ENCODE measurements at places on chromosomes 16 and 17.

DNA sequence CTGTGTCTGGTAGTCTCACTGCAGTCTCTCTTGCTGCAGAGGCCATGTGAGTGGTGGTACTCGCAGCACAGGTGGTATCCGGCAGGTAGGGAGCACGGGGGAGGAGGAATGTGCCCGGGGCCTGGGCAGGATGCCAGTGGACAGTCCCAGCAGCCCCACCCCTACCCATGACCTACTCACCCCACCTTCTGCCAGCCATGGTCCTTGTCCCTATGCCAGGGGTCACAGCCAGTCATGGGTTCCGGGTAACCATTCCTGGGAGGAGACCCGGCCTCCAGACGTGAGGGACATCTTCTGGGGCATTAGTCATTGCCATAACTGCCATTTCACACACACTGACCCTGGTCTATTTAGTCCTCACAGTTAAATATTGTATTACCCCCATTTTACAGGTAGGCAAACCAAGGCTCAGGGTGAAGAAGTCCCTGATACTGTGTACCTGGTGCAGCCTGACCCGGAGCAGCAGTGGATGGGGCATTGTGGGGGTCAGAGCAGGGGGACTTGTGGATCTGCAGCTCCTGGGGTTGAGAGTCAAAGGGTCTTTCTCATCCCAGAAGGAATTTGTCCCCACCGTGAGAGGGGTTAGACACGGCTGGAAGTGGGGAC is 58.8 kb upstream of the TAC4 start:
- no peak overlapping the region for H3K4me3 ChIP-seq
- no peaks in the 10 kb centered on the region for H3K36me3 ChIP-seq
- no peak for DNase-seq
- H3K4me1 ChIP-seq = peaks cover 10% of the 10 kb centered on the region
- no peak overlapping the region for H3K27ac ChIP-seq
- peaks cover 90% of the 10 kb centered on the region for H3K27me3 ChIP-seq

- no peak overlapping the region for H3K27ac ChIP-seq
- no peak for DNase-seq
- H3K27me3 ChIP-seq = no peaks in the 10 kb centered on the region
These were observed 6.8 kb upstream of the SULT1A1 start for GRCh38 chr16:28616636-28617035.

- H3K27me3 ChIP-seq = no peaks in the 10 kb centered on the region
- no peaks in the 10 kb centered on the region for H3K36me3 ChIP-seq
- H3K4me3 ChIP-seq = peak overlapping the region; percentile 64
- peak overlapping the region; percentile 97 for H3K27ac ChIP-seq
These were observed 16.6 kb upstream of the ERN1 start for GRCh38 chr17:64146418-64147109.

- no peak overlapping the region for H3K27ac ChIP-seq
- DNase-seq = peak; percentile 70
- peaks cover 11% of the 10 kb centered on the region for H3K27me3 ChIP-seq
- H3K36me3 ChIP-seq = no peaks in the 10 kb centered on the region
- peak overlapping the region; percentile 57 for H3K4me3 ChIP-seq
These were observed 42.1 kb upstream of the BHLHA9 start for GRCh38 chr17:1227917-1228780.

GRCh38 chr17:60857556-60858080 is 180.0 kb downstream of the BCAS3 start:
- no peaks in the 10 kb centered on the region for H3K4me1 ChIP-seq
- H3K27me3 ChIP-seq = no peaks in the 10 kb centered on the region
- DNase-seq = no peak

DNA sequence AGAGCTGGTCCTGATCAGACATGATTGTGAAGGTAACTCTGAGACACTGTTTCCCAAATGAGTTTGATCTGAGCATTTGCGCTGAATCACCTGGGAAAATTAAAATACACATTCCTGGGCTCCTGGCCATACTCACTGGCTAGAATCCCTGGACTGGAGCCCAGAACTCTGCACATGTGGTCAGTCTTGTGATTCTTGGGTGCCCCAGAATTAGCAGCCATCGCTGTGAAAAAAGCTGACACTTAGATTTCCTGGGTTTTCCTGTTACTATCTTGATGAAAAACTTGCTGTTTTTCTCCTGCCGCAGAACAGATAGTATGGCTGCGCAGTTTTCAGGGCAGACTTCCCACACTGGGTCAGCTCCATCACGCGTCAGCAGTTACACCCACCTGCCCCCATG is 24.6 kb downstream of the NECAB2 start:
- no peak overlapping the region for H3K4me3 ChIP-seq
- peak; percentile 66 for DNase-seq
- H3K27ac ChIP-seq = no peak overlapping the region
